ENCODE measurements at places on chromosomes 12 and 14.

- no peak for DNase-seq
Observed at GRCh38 chr14:20499108-20499507, 6.2 kb upstream of the RNASE10 start.

GRCh38 chr14:58118097-58118815 is 33.8 kb downstream of the ARMH4 start:
- no peak for DNase-seq

GRCh38 chr14:33986804-33987203 is 35.9 kb upstream of the EGLN3 start:
- no peak for DNase-seq

DNA sequence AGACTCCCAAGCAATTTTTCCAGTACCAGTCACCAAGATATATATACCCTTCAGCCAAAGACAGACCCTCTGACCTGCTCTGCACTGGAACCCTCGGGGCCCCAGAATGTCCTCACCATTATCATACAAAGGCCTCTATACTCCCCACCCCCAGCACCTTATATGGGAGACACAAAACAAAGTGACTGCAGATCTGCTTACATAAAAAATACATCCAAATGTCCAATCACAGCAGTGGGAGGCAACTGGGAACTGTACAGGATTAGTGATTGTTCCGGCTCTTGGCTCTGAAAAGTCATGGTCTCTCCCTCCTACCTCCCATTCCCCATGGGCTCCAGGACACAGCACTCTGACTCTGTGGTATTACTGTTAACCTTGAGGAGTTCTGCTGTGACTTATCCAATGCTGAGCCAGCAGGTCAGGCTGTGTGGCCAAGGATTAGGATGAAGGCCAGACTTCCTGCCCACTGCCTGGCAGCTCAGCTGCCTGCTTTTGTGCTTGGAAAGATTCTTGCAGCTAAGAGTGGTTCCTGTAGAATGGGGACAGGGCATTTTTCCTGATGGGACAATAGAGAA is 13.7 kb downstream of the OXA1L start:
- no peak for DNase-seq

GRCh38 chr14:37270629-37271028 is 72.9 kb downstream of the MIPOL1 start:
- no peak for DNase-seq

DNA sequence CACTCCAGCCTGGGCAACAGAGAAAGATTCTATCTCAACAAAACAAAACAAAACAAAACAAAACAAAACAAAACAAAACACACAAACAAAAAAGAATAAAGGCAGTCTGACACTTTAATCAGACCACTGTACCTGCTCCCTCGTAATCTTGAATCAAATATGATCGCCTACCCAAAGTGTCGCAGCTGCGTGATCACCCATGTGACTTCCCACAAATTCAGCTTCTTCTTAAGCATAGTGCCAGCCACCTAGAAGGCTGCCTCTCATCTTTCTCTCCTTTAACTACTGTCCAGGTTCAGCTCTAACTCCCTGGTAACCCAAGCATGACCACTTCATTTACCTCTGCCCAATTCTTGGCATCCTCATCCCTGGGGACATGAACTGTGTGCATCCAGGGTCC is 37.4 kb downstream of the FMNL3 start:
- DNase-seq: no peak

GRCh38 chr14:76272349-76272748 is 103.6 kb upstream of the ESRRB start:
- DNase-seq: no peak

DNA sequence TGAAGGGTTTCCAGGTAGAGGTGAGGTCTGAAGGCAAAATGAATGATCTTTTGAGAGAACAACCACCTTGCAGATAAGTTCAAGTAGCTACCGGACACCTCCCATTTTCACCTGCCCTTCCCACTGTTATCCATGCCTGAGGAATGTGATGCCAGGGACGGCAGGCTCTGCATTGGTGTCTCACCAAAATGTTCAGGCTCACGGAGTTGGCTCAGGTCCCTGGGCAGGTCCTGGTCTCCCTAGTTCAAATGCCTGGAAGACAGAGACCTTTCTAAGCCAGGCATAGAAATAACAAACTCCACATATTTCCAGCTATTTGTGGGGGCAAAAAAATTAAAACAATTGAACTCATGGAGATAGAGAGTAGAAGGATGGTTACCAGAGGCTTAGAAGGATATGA is 36.0 kb downstream of the TMEM63C start:
- no peak for DNase-seq

DNA sequence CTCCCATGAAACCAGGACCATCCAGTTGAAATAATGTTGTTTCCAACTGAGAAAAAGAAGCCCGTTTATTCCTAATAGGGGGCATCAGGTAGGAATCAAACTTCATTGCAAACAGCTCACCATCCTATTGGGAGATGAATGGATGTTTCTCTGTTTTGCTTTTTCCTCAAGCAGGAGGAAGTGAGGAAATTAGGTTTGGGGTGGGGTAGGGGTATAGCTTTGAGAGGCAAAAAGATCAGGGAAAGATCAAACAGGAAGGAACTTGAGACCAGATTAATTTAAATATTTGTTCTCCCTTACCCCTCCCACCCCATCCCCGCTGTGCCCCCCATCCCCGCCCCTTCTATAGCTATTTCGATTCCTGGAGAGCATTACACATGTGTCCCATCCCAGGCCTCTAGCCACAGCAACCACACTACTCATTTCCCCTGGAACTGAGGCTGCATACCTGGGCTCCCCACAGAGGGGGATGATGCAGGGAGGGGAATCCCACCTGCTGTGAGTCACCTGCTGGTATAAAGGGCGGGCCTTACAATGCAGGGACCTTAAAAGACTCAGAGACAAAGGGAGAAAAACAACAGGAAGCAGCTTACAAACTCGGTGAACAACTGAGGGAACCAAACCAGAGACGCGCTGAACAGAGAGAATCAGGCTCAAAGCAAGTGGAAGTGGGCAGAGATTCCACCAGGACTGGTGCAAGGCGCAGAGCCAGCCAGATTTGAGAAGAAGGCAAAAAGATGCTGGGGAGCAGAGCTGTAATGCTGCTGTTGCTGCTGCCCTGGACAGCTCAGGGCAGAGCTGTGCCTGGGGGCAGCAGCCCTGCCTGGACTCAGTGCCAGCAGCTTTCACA is at the start of gene IL23A:
TSS of gene IL23A (plus strand) at position 577 of the 850 bp plus-strand sequence. CDS start at position 738, 161 bp downstream.
- DNase-seq: peak; percentile 91

GRCh38 chr12:104514092-104514810 is 57.5 kb downstream of the CHST11 start:
- DNase-seq: no peak

DNA sequence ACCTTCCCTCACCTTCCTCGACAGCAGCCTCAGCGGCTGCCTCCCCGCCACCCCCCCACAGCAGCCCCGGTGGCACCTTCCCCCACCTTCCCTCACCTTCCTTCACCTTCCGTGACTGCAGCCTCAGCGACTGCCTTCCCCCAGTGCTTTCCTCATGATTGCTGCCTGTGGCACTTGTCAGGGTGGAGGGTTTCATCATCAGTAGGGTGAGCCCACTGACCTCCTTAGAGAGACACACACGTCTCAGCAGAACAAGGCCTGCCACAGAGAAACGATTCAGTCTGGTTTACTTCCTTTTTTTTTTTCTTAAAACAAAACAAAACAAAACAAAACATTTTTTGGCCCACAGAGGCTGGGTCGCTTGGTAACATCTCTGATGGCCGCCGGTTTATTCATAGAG is 75.0 kb downstream of the EP400 start:
- DNase-seq: no peak

DNA sequence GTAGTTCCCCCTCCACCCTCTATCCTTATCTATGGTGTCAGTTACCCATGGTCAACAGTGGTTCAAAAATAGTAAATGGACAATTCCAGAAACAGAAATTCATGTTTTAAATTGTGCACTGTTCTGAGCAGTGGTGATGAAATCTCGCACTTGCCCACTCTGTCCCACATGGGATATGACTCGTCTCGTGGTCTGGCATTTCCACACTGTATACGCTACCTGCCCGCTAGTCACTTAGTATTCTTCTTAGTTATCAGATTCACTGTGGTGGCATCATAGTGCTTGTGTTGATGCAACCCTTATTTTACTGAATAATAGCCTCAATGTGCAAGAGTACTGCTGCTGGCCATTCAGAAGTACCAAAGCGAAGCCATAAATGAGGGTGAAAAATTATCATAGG is 507.0 kb downstream of the SNAPC1 start:
- no peak for DNase-seq

DNA sequence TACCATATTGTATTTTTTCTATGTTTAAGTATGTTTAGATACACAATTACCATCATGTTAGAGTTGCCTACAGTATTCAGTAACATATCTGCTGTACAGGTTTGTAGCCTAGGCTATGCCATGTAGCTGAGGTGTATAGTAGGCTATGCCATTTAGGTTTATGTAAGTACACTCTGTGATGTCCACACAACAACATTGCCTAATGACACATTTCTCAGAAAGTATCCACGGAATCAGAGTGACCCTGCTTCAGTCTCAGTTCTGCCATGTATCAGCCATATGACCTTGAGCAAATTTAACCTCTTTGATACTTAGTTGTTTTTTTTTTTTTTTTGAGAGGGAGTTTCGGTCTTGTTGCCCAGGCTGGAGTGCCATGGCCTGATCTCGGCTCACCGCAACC is 12.7 kb downstream of the SUSD6 start:
- no peak for DNase-seq

DNA sequence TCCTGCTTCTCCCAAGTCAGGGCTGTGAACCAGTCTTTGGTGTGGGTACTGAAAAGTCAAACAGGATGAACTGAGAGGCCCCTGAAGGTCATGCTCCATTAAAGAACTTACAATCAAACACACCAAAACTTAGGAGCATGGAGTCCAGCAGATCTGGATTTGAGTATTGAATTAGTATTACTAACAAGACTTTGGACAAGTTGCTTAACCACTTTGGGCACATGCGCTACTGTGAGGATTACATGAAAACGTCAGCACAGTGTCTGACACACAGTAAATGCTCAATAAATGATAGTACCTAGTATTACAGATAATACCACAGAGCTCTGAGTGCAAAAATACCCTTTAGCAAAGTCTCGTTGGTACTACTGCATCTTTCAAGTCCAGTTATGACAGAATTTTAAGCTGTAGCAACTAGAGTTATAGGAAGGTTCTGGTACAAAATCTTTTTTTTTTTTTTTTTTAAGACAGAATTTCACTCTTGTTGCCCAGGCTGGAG is 23.2 kb downstream of the TIMELESS start:
- DNase-seq: no peak

- DNase-seq: no peak
Observed at GRCh38 chr12:57010627-57011247, 4.4 kb upstream of the ZBTB39 start.

GRCh38 chr12:60176891-60177290 is 581.1 kb downstream of the SLC16A7 start:
- no peak for DNase-seq

DNA sequence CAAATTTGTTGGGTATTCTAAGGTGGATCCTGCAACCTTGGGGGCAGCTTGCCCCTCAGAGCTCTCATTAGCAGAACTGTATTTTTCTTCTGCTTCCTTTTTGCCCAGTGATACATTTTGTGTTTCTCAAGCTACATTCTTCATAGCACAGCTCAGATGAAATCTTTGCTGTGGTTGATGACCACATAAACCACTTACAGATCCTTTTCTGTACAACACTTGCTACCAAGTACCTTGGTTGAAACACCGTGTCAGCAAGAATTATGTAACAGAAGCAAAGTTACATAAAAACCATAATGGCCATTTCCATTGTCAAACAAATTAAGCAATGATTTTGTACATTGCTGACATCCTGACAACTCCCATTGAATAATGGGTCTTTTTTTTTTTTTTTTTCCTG is 9.7 kb upstream of the PLBD1 start:
- DNase-seq: no peak

DNA sequence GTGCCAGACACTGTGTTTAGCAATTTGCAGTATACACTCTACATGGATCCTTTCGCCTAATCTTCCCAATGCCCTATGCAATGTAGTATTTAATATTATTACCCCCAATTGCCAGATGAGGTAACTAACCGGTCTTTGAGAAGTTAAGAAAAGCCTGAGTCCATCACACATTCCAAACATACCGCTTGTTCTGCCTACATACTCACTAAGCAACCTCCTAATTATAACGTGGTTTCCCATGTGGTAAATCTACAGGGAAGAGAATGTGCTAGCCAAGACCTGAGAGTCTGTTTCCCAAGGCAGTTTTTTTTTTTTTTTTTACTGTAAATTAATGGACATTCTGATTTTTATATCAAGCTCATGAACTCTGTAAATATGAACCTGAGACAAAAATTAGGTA is 37.2 kb downstream of the ATP2B1 start:
- DNase-seq: no peak

DNA sequence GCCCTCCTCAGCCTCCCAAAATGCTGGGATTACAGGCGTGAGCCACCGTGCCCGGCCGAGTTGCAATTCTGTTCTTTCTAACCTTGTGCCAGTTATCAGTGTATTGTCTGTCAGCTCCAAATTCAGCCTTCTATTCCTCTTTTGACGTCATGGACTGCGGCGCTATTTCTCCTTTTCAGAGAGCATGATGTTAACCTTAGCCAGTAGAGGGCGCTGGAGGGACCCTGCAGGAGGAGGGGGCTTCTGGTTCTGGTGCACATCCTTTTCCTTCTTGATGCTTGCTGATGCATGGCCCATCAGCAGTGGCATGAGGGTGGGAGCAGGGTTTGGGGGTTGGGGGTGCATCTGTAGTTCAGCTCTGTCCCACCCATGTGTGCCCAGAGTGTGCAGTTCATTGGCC is 179.3 kb upstream of the RMST start:
- no peak for DNase-seq

DNA sequence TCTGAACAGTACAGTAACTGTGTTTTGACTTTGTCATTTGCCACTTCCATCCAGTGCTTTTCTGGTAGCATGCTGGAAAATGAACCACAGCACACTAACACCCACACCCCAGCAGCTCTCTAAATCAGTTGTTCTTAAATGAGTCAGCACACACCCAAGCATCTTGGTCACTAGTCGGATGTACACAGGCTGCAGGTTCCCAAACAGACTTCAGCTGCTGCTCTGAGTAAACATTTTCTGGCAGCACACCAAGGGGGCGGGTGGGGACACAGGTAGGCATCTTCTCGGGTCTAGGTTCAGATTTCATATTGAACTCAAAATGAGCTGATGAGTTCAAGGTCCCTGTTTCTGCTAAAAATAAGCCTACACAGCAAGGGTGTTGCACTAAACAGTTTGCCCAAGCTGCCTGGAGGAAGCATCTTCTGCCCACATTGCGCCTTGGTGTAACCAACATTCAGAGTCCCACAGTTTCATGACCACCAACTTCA is 39.8 kb downstream of the IFNG start:
- DNase-seq: peak; percentile 32

- DNase-seq: no peak
Observed at GRCh38 chr12:52643233-52644077, 8.6 kb downstream of the KRT2 start.

GRCh38 chr12:22728987-22729386 is 104.0 kb downstream of the ETNK1 start:
- DNase-seq: no peak
